ENCODE measurements at places on chromosomes 1 and 21. TPM values are rescaled to one million over a fixed set of nuclear protein-coding genes. Genes with fewer than 3 reads are reported as not detected.

HOOK1 gene
- under 0.01 TPM for total RNA-seq

PCBP3 gene
- 1.9 TPM for total RNA-seq

KISS1 gene
- total RNA-seq, result 1.7 TPM

FCGR3A gene
- total RNA-seq, result not detected

ASAP3 gene
- 62.4 TPM for total RNA-seq

UBL4B gene
- not detected for total RNA-seq

NPR1 gene
- total RNA-seq, result 0.58 TPM

FCRL2 gene
- total RNA-seq, result not detected

CRP gene
- total RNA-seq, result not detected

ALX3 gene
- not detected for total RNA-seq

CA6 gene
- not detected for total RNA-seq

BLACAT1 gene
- under 0.01 TPM for total RNA-seq

ESRRG gene
- total RNA-seq, result 0.29 TPM

SLC50A1 gene
- 25.6 TPM for total RNA-seq

ACTN2 gene
- total RNA-seq, result under 0.01 TPM

FHAD1 gene
- total RNA-seq, result 0.33 TPM

MAP3K21 gene
- 0.73 TPM for total RNA-seq

BATF3 gene
- total RNA-seq, result 1.2 TPM

SYCP1 gene
- total RNA-seq, result not detected

GIPC2 gene
- total RNA-seq, result 0.33 TPM

KRTAP13-2 gene
- not detected for total RNA-seq

DCST2 gene
- total RNA-seq, result not detected

ODF2L gene
- 25.1 TPM for total RNA-seq

CCDC185 gene
- 0.17 TPM for total RNA-seq

USH2A gene
- total RNA-seq, result not detected

MR1 gene
- 27.6 TPM for total RNA-seq

CBR1 gene
- 214 TPM for total RNA-seq

FBXO2 gene
- 1.3 TPM for total RNA-seq

KRTAP11-1 gene
- not detected for total RNA-seq

ACOT11 gene
- total RNA-seq, result 7.6 TPM

KRTCAP2 gene
- 125 TPM for total RNA-seq

LMX1A gene
- not detected for total RNA-seq

PTCH2 gene
- total RNA-seq, result 0.33 TPM

CASZ1 gene
- total RNA-seq, result under 0.01 TPM

NUCKS1 gene
- total RNA-seq, result 140 TPM

NFIA gene
- total RNA-seq, result 7.6 TPM

GUCA2B gene
- total RNA-seq, result not detected

FCRL5 gene
- not detected for total RNA-seq

OR2L13 gene
- total RNA-seq, result not detected

SLC1A7 gene
- total RNA-seq, result 1.2 TPM

CLDN19 gene
- total RNA-seq, result not detected

TFF2 gene
- not detected for total RNA-seq

ATP6V1G3 gene
- not detected for total RNA-seq

ARHGEF16 gene
- not detected for total RNA-seq

IL19 gene
- not detected for total RNA-seq

OR2T33 gene
- not detected for total RNA-seq

PODN gene
- 87.5 TPM for total RNA-seq

LCE2B gene
- not detected for total RNA-seq

DOCK7 gene
- 154 TPM for total RNA-seq

MSH4 gene
- total RNA-seq, result 0.33 TPM

LMOD1 gene
- 22.2 TPM for total RNA-seq

XCL2 gene
- not detected for total RNA-seq

TMPRSS2 gene
- total RNA-seq, result not detected

SWT1 gene
- 6.3 TPM for total RNA-seq

TSPEAR gene
- total RNA-seq, result not detected

PPIAL4G gene
- not detected for total RNA-seq

GNAT2 gene
- 0.17 TPM for total RNA-seq

TGFB2 gene
- 9.9 TPM for total RNA-seq
